ENCODE measurements at places on chromosomes 13 and 19.

DNA sequence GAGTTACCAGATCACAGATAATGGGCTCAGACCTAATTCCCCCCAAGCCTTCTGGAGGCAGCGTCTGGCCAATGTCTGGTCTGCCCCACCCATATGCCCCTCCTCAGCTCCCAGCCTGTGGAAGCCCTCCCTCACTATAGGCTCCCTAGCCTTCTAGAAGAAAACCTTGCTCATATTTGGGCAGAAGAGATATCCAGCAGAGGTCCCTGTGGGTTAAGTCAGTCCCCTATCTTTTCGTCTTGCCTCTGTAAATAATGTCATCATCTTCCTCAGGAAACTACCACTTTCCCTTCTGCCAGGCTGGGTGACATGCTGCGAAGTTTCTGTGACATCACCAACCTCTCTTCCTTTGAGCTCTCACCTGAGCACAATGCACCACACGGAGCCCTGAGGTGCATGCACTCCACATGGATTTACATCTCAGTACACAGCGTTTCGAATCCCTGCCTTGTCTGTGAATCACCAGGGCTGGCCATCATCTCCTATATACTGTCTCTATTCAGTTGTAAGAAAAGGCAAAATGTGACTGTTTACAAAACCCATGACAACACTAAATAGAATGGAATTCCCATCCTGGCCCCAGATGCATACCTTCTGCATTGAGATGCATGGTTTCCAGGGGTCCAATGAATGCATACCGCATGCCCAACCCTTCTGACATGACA is 112.8 kb downstream of the CRYL1 start:
- H3K4me3 ChIP-seq: no peak overlapping the region
- H3K4me1 ChIP-seq: peaks cover 7% of the 10 kb centered on the region
- no peaks in the 10 kb centered on the region for H3K36me3 ChIP-seq
- H3K27me3 ChIP-seq: peaks cover 23% of the 10 kb centered on the region

- H3K4me3 ChIP-seq: no peak overlapping the region
- no peaks in the 10 kb centered on the region for H3K4me1 ChIP-seq
- peaks cover 50% of the 10 kb centered on the region for H3K27me3 ChIP-seq
These were observed 110.8 kb upstream of the PABPC3 start for GRCh38 chr13:24985107-24985506.

GRCh38 chr13:60392131-60392530 is 4.9 kb upstream of the TDRD3 start:
- peaks cover 12% of the 10 kb centered on the region for H3K4me1 ChIP-seq
- no peak overlapping the region for H3K4me3 ChIP-seq
- no peak for DNase-seq
- H3K36me3 ChIP-seq: no peaks in the 10 kb centered on the region

GRCh38 chr19:46724468-46724867 is 7.6 kb upstream of the PRKD2 start:
- H3K36me3 ChIP-seq: peaks cover 13% of the 10 kb centered on the region
- no peak for DNase-seq
- no peak overlapping the region for H3K4me3 ChIP-seq
- no peaks in the 10 kb centered on the region for H3K4me1 ChIP-seq
- no peak overlapping the region for H3K27ac ChIP-seq

- no peaks in the 10 kb centered on the region for H3K27me3 ChIP-seq
- H3K4me3 ChIP-seq: no peak overlapping the region
- DNase-seq: no peak
- H3K27ac ChIP-seq: peak overlapping the region; percentile 69
- peaks cover 47% of the 10 kb centered on the region for H3K4me1 ChIP-seq
These were observed 147.1 kb downstream of the TBC1D4 start for GRCh38 chr13:75334634-75335447.

DNA sequence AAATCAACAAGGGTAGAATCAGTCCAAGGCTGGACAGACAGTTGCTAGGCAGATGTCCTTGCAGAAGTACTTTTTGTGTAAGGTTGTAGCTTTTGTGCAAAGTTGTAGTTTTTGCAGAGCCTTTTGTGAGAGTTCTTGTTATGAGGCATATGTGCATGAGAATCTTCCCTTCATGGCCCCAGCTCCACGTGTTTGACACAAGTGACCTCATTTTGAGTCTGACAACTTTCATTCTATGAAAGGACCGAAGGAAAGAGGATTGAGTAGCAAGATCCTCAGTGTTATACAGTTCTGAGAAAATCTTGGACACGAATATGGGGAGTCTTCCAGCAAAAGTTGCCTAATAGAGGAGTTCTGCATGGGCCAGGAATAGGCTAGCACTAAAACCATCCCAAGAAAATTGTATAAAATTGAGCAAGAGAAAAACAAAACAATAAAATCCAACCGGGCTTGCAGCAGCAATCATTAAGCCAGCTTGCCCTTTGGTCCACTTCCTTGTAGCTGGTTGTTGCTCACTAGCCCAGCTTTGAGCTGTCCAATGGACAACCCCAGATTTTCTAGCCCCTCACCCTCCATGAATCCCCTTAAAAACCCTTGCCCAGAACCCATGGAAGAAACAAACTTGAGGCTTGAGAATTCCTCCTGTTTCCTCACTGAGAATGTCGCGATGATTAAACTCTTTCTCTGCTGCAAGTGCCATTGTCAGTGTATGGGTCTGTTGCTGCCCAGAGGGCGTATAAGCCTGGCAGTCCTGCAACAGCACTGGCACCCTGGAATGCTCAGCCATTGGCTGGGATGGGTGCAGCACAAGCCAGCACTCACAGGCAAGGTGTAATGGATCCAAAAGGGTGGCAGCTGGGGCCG is 6.5 kb downstream of the EPSTI1 start:
- H3K36me3 ChIP-seq: peaks cover 2% of the 10 kb centered on the region
- DNase-seq: no peak
- no peaks in the 10 kb centered on the region for H3K27me3 ChIP-seq
- H3K4me3 ChIP-seq: peak overlapping the region; percentile 37

DNA sequence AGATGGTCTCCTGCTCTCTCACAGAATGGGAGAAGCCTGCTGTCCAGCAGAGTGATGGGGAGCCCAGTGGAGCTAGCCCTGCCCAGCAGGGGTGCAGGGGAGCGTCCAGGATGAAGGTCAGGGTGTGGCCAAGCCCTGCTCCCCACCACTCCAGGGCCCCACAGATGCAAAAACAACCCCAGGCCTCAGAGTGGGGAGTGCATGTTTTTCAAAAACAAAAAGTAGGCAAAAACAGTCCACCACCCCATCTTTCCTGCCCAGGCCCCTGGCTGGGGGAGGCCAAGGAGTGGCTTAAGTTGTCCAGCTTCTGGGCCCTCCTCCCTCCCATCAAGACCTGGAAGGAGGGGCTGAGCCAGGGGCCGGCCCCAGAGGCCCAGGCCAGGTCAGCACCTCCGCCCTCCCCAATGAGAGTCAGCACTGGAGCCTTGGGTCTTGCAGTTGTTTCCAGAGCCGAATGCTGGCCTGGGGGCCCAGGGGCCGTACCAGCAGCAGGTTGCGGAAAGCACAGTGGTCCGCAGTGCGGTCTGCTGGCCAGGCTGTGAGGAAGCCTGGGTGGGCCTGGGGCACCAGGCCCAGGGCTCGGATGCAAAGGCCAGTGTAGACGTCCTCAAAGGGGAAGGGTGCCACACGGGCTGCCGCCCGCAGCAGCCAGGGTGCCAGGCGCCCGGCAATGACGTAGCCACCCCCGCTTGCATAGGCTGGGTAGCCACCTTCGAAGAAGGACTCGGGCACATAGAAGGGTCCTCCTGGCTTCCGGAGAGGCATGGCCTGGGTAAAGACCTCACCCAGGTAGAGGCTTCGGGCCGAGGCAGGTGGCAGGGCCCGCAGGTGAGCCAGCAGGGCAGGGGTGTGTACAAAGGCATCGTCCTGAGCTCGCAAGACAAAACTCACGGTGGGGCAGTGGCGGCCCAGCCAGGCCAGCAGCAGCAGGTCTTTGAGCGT is 1.7 kb downstream of the B3GNT8 start:
- H3K27me3 ChIP-seq: no peaks in the 10 kb centered on the region
- H3K4me1 ChIP-seq: peaks cover 10% of the 10 kb centered on the region
- H3K27ac ChIP-seq: no peak overlapping the region
- H3K4me3 ChIP-seq: peak overlapping the region; percentile 40

- no peaks in the 10 kb centered on the region for H3K4me1 ChIP-seq
- no peak for DNase-seq
- no peak overlapping the region for H3K4me3 ChIP-seq
- no peaks in the 10 kb centered on the region for H3K36me3 ChIP-seq
These were observed 473.6 kb upstream of the SPRY2 start for GRCh38 chr13:80814541-80814940.

DNA sequence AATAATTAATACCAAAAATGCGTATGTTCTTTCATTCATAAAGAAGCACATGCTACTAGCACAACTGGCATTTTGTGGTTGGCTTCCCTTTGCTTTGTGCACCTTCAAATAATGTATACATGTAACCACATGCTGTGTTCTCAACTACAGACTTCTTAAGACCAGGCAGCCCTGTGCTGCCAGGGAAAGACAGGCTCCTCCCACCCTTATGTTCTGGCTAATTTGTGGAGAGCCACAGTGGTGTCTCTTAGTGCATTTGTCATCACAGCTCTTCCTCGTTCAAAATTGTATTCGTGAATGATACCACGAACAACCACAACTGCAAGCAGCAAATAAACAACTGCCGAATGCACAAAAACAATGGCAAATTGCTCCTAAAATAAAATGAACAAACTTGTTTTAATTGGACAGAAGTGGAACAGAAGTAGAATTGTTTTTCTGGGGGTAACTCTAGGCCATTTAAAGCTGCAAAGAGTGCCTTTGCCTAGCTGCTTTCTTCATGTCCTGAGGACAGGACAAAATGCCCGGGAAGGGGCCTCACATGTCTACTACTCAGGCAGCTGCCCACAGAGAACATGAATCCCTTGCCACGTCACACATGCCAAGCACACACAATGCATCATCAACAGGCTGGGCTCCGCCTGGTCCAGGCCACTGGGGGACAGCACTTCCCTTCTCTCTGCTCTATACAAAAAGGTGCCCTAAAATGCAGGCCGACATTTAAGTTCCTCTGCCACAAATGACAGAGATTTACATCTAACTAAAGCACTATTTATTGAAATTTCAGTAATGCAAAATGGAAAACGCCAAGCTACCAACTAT is 21.7 kb downstream of the IRS2 start:
- H3K36me3 ChIP-seq: peaks cover 5% of the 10 kb centered on the region
- no peak overlapping the region for H3K27ac ChIP-seq
- no peak overlapping the region for H3K4me3 ChIP-seq
- no peaks in the 10 kb centered on the region for H3K4me1 ChIP-seq
- H3K27me3 ChIP-seq: no peaks in the 10 kb centered on the region

- peaks cover 8% of the 10 kb centered on the region for H3K4me1 ChIP-seq
- H3K27ac ChIP-seq: no peak overlapping the region
- H3K4me3 ChIP-seq: no peak overlapping the region
- DNase-seq: peak; percentile 75
- no peaks in the 10 kb centered on the region for H3K36me3 ChIP-seq
- H3K27me3 ChIP-seq: peaks cover 6% of the 10 kb centered on the region
These were observed 3.9 kb downstream of the ANKRD24 start for GRCh38 chr19:4186087-4186993.

GRCh38 chr19:16496613-16496983 is 404 bp downstream of the C19orf44 start:
- H3K36me3 ChIP-seq: peaks cover 5% of the 10 kb centered on the region
- peak overlapping the region; percentile 92 for H3K4me3 ChIP-seq
- no peaks in the 10 kb centered on the region for H3K27me3 ChIP-seq
- DNase-seq: no peak
- peak overlapping the region; percentile 90 for H3K27ac ChIP-seq
- peaks cover 12% of the 10 kb centered on the region for H3K4me1 ChIP-seq

DNA sequence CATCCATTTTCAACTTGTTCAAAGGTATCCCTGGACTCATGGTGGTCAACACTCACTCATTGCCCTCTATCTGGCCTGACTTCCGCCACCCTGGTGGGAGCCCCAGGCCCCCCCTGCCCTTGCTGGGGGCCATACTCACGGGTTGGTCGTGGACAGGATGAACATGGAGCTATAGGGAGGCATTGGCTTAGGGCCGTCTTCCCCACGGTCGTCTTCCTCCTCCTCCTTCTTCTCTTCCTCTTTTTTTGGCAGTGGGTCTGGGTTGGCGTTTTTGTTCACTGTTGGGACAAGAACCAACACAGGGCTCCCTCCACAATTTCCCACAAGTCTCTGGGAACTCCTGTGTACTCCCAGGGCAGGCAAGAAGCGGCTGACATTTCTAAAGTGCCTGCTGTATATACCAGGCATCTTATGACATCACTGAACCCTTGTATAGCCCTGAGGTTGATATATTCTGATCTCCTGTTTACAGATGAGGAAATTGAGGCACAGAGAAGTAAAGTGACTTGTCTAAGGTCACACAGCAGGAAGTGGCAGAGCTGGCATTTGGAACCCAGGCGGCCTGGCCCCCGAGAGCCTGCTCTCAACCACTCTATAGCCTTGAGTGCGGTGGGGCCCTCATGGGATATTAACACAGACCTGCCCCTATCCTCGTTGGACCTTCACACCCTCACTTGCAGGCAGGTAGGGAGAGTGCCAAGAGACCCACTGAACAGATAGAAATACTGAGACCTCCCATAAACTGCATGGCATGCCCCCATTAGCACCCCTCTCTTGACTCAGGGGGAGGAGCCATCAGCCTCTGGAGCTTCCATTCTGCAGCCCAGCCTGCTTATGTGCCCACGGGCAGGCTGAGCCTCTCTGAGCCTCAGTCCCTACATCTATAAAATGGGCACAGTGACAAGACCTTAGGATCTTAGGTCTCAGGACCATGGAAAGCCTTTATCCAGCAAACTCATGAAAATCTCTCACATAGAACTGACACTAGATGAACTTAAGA is 135.0 kb downstream of the IER2 start:
- no peaks in the 10 kb centered on the region for H3K27me3 ChIP-seq
- H3K4me3 ChIP-seq: no peak overlapping the region

DNA sequence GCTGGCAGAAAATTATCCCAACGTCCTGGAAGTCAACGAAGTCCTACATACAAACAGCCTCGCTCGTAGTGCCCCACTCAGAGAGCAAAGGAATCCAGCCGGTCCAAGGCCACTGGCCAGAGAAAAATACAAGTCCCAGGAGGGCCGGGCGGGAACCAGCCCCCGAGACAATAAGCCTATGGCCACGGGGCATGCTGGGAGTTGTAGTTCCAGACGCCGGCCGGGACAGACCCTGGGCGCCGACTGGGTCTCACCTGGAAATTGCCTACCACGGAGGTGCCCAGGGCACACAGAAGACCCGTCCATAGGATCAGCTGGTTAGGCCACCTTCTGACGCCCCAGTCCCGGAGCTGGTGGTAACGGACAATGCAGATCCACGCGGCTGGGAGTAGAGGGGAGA is 5.4 kb downstream of the TMEM150B start:
- peak; percentile 67 for DNase-seq
- H3K4me3 ChIP-seq: peak overlapping the region; percentile 70
- H3K27me3 ChIP-seq: peaks cover 12% of the 10 kb centered on the region
- peak overlapping the region; percentile 52 for H3K27ac ChIP-seq
- peaks cover 4% of the 10 kb centered on the region for H3K4me1 ChIP-seq

- no peak overlapping the region for H3K4me3 ChIP-seq
- no peaks in the 10 kb centered on the region for H3K27me3 ChIP-seq
- H3K4me1 ChIP-seq: peaks cover 32% of the 10 kb centered on the region
- peak overlapping the region; percentile 98 for H3K27ac ChIP-seq
These were observed 937 bp upstream of the SPRY2 start for GRCh38 chr13:80341756-80342370.

Data from progenitor cell of endocrine pancreas (in vitro differentiated cells).